Posterior vena cava (tissue), 2 donors: ENCODE measurements at places on chromosomes 12 and 14.
A peak's percentile ranks its signal among the peaks of the same experiment; 100 is the strongest.

DNA sequence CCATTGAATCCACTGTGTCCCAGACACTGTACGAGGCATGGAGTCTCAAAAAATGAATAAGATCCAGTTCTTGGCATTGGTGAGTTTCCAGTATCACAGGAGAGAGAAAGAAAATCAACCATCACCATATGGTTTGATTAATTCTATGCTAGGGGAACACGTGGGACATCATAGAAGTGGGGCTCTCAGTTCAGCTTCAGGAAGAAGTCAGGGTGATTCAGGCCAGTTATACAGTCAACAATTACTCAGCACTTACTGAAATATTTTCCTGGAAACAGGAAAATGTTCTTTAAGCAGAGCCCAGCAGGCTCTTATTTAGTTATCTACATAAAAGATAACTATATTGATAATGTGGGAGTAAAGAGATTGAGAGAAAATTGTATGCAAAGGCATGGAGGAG lies 407.2 kb downstream of the NOVA1 start:
- DNase-seq = no peak

DNA sequence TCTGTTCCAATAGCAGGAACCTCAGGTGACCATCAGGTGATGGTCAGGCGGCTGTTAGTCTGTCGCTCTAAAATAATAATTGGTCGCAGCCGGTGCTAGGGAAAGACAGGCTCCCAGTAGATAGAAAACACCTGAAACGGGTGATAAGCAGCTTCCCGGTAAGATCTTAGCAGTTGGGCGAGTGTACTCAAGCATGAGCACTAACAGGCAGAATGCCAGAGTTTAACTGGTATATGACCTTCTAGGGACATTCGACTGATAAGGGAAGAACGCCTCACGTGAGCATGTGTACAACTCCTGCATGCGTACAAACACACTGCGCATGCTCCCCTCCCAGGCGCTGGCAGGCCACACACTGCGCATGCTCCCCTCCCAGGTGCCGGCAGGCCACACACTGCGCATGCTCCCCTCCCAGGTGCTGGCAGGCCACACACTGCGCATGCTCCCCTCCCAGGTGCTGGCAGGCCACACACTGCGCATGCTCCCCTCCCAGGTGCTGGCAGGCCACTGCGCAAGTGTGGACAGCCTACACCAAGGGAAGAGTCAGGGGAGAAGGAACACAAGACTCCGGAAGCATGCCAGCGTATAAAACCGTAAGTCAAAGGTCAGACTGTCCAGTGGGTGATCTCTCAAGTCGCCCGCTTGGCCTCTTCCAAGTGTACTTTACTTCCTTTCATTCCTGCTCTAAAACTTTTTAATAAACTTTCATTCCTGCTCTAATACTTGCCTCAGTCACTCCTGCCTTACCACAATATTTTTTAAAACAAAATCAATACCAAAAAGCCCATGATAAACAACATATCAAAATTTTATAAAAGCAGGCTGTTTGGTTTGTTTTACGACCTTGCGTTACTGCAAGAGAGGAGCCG lies 24.5 kb downstream of the GPRC5D start:
- peak; percentile 85 for DNase-seq

DNA sequence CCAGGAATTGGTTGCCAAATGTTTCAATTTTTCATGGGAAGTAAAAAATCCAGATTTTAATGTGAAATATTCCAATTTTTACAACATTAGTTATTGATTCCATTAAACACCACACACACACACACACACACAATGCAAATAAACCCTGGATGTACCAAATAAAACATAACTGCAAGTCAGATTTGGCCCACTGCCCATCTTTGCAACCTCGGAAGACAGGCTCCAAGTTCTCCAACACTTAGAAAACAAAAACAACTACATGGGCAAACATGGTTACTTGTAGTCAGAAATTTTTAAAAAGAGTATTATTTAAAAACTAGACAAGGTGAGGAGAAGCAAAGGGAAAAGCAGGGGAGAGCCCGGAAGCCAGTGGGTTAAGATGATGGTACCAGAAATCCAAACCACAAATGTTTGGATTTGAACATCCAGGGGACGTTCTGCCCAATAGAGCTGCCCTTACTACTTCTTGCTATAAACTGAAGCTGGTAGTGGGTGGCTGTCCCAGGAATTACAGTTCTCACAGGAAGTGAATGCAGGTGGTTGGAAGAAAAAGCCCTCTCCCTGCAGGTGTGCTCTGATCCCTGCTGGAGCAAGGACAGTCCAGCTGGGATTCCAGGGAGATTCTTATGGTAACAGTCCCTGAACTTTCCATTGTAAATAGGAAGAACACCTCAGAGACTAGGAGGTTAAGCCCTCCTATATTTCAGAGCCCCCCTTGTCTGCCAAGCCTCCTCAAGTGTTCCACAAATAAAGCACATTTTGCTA lies 111.7 kb downstream of the SLC25A21 start:
- no peak for DNase-seq

DNA sequence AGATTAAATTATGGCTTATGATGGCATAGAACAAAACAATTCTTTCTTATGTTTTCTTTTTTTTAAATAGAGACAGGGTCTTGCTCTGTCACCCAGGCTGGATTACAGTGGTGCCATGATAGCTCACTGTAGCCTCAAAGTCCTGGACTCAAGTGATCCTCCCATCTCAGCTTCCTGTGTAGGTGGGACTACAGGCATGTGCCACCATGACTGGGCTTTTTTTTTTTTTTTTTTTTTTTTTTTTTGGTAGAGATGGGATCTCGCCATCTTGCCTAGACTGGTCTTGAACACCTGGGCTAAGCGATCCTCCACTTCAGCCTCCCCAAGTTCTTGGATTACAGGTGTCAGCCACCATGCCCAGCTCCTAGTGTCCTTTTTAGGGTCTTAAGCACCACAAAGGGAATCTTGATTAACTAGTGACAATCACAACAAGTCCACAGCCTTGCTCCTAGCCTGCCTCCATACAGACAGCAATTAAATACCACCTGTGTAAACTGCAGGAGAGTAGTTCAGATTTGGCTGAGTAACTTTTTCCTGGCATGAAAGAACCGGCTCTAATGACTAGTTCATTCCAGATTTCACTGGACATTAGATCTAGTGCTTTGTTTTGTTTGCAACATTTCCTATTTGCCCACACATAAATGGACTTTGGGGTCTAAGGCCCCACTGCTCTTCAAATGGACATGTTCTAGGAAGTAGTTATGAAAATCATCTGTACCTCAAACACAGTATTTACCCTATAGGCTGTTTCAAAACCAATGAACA lies 61.6 kb downstream of the SH2B3 start:
- DNase-seq = no peak

DNA sequence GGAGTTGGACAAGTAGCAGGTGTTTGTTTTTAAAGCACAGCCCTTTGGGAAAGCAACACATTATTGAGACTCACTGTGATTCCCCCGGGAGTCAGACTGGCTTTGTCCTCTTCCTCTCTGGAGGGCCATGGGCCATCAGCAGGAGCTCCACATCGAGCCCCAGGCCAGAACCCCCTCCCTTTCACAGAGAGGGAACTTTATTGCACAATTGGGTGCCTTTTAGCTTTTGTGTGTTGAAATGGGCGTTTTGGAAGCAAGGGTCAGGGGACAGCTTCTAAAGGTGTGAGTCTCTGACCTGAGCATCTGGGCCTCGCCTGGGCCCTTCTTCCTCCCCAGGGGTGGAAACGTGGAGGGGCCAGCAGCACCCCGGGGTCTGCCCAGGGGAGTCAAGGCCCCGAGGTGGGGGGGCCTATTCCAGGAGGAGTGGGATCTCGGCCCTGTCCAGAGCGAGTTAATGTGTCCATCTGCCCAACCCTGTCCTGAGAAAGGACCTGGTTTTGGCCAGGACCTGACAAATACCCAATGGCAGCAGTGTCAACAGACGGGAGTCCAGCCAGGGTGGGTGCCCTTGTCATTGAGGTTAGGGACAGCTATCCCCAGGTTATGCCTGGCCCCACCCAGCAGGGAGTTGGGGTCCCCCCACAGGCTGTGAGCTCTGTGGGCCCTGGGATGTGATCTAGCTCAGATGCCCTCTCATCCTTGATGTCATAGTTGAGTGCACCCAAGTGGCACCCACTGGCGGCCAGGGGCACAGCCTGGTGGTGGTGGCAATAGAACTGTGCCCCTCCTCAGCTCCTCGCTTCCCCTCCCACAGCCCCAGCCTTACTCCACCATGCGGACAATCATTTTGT lies 37.1 kb downstream of the SLC8B1 start:
- DNase-seq = no peak

- no peak for DNase-seq
Measured at GRCh38 chr14:41957459-41957858, 350.8 kb downstream of the LRFN5 start.

- no peak for DNase-seq
Measured at GRCh38 chr14:61516964-61517653, 178.2 kb upstream of the HIF1A start.

DNA sequence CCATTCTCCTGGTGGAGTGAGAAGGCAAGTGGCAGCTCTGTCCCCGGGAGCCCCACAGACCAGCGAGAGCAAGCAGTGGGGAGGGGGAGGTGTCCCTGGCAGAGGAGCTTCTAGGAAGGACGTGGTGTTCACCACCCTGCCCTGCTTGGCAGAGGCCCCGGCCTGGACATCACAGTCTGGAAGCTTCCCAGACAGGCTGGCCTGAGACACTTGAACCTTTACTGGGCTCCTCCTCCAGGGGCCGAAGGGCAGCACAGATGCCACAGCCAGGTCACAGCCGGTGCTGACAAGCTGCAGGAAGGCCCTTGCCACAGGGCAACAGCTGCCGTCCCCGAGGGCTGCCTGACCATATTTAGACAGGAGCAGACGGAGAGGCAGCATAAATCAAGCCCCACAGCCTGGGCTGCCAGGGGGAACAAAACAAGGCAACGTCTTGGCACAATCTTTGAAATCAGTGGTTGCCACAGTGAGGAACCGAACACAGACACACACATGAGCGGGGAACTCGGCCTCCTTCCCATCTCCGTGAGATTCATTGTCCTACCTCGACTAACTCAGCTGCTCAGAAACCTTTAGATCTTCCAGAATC lies 28.5 kb downstream of the PRIMA1 start:
- DNase-seq = peak; percentile 86

- no peak for DNase-seq
Measured at GRCh38 chr12:4281173-4281654, 7.7 kb downstream of the CCND2 start.

- no peak for DNase-seq
Measured at GRCh38 chr14:72892879-72893635, 844 bp downstream of the DPF3 start.

- no peak for DNase-seq
Measured at GRCh38 chr14:83416476-83416875, 1882.8 kb upstream of the SEL1L start.

GRCh38 chr12:24407884-24408283 lies 458.4 kb upstream of the SOX5 start:
- DNase-seq = no peak

DNA sequence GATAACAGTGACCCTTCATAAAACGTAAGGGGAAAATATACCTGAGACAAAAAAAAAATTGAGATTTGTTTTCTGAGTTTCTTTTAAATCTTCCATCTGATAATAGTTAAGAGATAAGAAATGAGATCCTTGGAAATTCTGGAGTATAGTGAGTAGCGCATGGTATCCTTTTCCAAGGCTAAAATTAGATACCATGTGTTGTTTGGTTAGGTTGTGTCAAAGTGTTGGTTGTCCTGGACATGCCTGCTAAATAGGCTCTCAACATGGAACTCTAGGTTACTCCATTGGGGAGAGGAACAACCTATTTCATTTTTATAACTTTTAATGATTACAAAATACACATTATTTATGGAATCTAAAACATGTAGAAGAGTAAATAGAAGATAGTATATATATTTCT lies 14.8 kb downstream of the PYGL start:
- no peak for DNase-seq

- DNase-seq = no peak
Measured at GRCh38 chr12:45279931-45280830, 64.3 kb downstream of the ANO6 start.

DNA sequence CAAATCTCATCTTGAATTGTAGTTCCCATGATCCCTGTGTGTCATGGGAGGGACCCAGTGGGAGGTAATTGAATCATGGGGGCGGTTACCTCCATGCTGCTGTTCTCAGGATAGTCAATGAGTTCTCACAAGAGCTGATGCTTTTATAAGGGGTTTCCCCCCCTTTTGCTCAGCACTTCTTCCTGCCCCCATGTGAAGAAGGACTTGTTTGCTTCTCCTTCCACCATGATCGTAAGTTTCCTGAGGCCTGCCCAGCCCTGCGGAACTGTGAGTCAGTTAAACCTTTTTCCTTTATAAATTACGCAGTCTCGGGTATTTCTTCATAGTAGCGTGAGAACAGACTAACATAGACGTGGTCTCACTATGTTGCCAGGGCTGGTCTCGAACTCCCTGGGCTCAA lies 56.1 kb upstream of the EIF5 start:
- peak; percentile 13 for DNase-seq

GRCh38 chr14:33184587-33184986 lies 245.9 kb downstream of the NPAS3 start:
- DNase-seq = no peak

DNA sequence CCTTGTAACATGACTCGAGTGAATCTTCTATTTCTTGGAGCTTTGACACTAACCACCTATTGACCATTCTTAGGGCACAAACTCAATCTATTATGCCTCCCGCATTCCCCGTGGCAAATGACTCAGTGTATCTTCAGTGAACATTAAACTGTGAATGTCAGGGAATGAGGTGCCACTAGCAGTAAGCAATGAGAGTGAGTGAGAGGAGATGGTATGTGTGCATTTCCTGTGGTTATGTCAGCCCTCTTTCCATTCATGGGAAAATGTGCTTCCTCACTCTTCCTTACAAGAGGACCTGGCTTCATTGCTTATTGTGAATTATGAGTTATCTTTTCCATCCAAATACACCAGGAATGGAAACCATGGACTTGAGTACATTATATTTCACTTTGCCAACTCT lies 229.2 kb downstream of the EMP1 start:
- no peak for DNase-seq

GRCh38 chr14:105261781-105262180 lies 13.4 kb downstream of the BTBD6 start:
- DNase-seq = peak; percentile 78

DNA sequence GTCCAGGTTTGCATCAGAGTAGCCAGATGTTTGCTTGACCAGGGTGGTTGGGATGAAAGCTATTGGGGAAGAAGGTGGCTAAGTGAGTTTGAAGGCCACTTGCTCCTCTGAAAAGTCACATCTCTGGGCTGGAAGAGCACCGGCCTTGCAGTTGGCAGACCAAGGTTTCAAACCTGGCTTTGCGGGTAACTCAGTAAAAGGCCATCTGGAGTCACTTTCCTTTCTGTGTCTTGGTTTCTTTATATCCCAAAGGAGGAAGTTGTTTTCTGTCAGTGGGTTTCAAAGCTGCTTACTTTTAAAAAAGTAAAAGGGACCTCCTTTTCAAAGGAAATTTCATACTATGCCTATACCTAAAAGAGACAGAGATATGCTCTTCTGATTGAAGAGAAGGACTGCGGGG lies 26.2 kb upstream of the CMA1 start:
- DNase-seq = no peak

GRCh38 chr14:20460458-20461224 lies 593 bp downstream of the PIP4P1 start:
- DNase-seq = no peak

- DNase-seq = no peak
Measured at GRCh38 chr12:19434538-19434937, 4.8 kb upstream of the AEBP2 start.

GRCh38 chr14:93954900-93955849 lies 21.2 kb downstream of the ASB2 start:
- DNase-seq = no peak

- no peak for DNase-seq
Measured at GRCh38 chr14:55128386-55129085, 516 bp upstream of the LGALS3 start.
